ENCODE measurements at places on chromosomes 7 and 10. TPM values are rescaled to one million over a fixed set of nuclear protein-coding genes. Genes with fewer than 3 reads are reported as not detected.

GRCh38 chr7:55075464-55076021 is 56.7 kb downstream of the EGFR start:
- H3K36me3 ChIP-seq, result no peaks in the 10 kb centered on the region
- DNase-seq, result no peak
- H3K27me3 ChIP-seq, result no peaks in the 10 kb centered on the region
- peak overlapping the region; percentile 59 for H3K27ac ChIP-seq
- H3K4me3 ChIP-seq, result no peak overlapping the region

DNA sequence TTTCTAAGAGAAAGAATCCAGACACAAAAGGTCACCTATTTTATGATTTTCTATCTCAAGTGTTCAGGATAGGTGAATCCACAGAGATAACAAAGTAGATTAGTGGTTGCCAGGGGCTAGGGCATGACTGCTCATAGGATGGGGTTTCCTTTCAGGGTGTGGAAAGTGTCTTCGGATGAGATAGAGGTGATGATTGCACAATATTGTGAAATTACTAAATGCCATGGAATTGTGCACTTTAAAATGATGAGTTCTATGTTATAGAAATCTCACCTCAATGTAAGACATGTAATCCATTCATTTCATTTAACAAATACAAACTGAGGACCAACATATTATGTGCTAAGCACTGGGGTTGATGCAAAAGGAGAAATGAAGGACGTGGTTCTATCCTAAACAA is 76.4 kb upstream of the GALNT17 start:
- H3K27ac ChIP-seq, result no peak overlapping the region
- no peak for DNase-seq
- H3K27me3 ChIP-seq, result no peaks in the 10 kb centered on the region
- H3K4me1 ChIP-seq, result no peaks in the 10 kb centered on the region
- H3K36me3 ChIP-seq, result no peaks in the 10 kb centered on the region

- H3K27me3 ChIP-seq, result peaks cover 4% of the 10 kb centered on the region
- peak; percentile 79 for DNase-seq
- no peak overlapping the region for H3K27ac ChIP-seq
These were observed 55.9 kb downstream of the PWWP2B start for GRCh38 chr10:132452651-132453469.

- H3K4me3 ChIP-seq, result no peak overlapping the region
- DNase-seq, result no peak
- H3K36me3 ChIP-seq, result no peaks in the 10 kb centered on the region
- no peak overlapping the region for H3K27ac ChIP-seq
- H3K4me1 ChIP-seq, result no peaks in the 10 kb centered on the region
- H3K27me3 ChIP-seq, result peaks cover 10% of the 10 kb centered on the region
These were observed 156.2 kb downstream of the EVX1 start for GRCh38 chr7:27398851-27399250.

GRCh38 chr10:62826273-62826672 is 10.1 kb upstream of the EGR2 start:
- H3K4me3 ChIP-seq, result no peak overlapping the region
- no peak overlapping the region for H3K27ac ChIP-seq
- no peak for DNase-seq
- no peaks in the 10 kb centered on the region for H3K4me1 ChIP-seq
- no peaks in the 10 kb centered on the region for H3K36me3 ChIP-seq

DNA sequence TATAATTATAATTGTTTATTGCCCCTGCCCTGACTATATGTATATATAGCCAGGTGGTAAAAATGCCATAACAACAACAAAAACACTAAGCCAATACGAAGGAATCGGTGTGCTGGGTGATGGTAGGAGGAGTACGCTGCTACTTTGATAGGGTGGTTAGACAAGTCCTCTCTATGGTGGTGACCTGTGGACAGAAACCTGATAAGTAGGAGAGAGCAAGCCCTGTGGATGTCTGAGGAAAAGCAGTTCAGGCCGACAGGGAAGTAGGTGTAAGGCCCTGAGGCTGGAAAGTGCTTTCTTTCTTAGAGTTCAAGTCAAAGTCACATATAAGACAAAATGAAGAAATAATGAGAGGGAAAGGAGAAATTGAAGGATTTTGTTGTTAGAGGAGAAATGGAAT is 823.8 kb upstream of the CELF2 start:
- H3K36me3 ChIP-seq, result no peaks in the 10 kb centered on the region
- no peak for DNase-seq
- no peaks in the 10 kb centered on the region for H3K27me3 ChIP-seq
- H3K27ac ChIP-seq, result no peak overlapping the region
- H3K4me1 ChIP-seq, result no peaks in the 10 kb centered on the region

GRCh38 chr10:5604236-5604925 is 62.0 kb downstream of the ASB13 start:
- H3K36me3 ChIP-seq, result no peaks in the 10 kb centered on the region
- H3K27me3 ChIP-seq, result no peaks in the 10 kb centered on the region
- H3K4me1 ChIP-seq, result no peaks in the 10 kb centered on the region
- DNase-seq, result no peak
- no peak overlapping the region for H3K27ac ChIP-seq
- H3K4me3 ChIP-seq, result no peak overlapping the region

DNA sequence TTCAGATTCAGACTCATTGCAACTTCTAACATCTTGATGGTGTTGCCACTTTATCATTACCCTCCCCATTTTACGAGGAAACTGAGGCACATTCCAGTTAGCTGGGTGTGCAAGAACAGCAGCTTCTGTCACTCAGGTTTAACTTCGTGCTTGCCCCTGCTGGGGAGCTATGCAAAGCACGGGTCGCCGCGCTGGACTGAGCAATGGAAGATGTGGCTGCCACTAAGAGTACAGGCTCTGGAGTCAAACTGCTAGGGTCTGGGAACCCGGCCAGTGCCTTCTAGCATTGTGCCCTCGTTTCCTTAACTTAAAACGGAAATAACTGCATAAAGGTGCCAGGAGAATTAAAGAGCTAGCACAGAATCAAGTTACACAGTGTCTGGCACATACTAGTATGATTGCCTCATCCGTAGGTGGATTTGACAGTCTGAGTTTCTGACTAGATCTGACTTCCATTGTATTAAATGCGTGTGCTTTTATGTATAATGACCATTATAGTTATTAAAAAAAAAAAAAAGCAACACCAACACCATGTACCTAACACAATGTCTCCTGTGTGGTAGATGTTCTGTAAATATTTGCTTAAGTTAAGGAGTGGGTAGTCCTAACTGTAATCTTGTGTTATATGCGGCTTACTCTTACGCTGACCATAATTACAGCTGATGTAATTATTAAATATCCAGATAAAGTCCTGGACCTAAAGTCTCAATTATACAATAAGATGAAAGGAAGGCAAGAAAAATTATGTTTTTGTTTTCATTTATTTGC is 842 bp downstream of the ZNF22 start:
- DNase-seq, result peak; percentile 75
- peak overlapping the region; percentile 94 for H3K27ac ChIP-seq
- H3K4me1 ChIP-seq, result peaks cover 52% of the 10 kb centered on the region
- peak overlapping the region; percentile 57 for H3K4me3 ChIP-seq
- no peaks in the 10 kb centered on the region for H3K27me3 ChIP-seq
- peaks cover 29% of the 10 kb centered on the region for H3K36me3 ChIP-seq

- H3K4me3 ChIP-seq, result no peak overlapping the region
- H3K27ac ChIP-seq, result no peak overlapping the region
- no peaks in the 10 kb centered on the region for H3K4me1 ChIP-seq
- no peak for DNase-seq
- H3K36me3 ChIP-seq, result no peaks in the 10 kb centered on the region
- H3K27me3 ChIP-seq, result no peaks in the 10 kb centered on the region
These were observed 74.9 kb downstream of the ADRA2A start for GRCh38 chr10:111151595-111152307.

DNA sequence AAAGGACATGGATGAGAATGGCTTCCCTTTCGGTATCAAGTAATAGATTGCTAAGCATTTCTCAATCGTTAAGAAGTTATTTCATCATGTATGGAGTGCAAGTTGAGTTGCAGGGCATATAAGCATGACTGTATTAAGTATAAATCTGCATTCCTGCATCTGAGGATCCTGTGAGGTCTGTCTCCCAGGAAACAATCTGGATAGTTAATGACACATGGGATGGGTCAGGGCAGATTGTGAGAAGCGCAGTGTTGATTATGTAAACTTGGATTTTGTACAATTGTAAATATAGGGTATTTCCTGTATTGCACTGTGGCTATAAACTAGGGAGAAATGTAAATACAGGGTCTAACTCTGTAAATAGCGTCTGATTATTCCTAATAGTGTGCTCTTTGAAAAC is 102.6 kb downstream of the PLXDC2 start:
- H3K4me3 ChIP-seq, result no peak overlapping the region
- no peaks in the 10 kb centered on the region for H3K36me3 ChIP-seq
- H3K4me1 ChIP-seq, result peaks cover 59% of the 10 kb centered on the region
- H3K27me3 ChIP-seq, result no peaks in the 10 kb centered on the region
- H3K27ac ChIP-seq, result no peak overlapping the region

- H3K4me3 ChIP-seq, result no peak overlapping the region
- no peaks in the 10 kb centered on the region for H3K27me3 ChIP-seq
- no peaks in the 10 kb centered on the region for H3K36me3 ChIP-seq
- peaks cover 8% of the 10 kb centered on the region for H3K4me1 ChIP-seq
These were observed 41.3 kb downstream of the IL2RA start for GRCh38 chr10:6020826-6021225.

- H3K36me3 ChIP-seq, result no peaks in the 10 kb centered on the region
- no peak overlapping the region for H3K4me3 ChIP-seq
- H3K4me1 ChIP-seq, result no peaks in the 10 kb centered on the region
- H3K27ac ChIP-seq, result no peak overlapping the region
These were observed 38.2 kb downstream of the PRSS2 start for GRCh38 chr7:142808802-142809583.

DOCK4 gene
- 16.9 TPM for total RNA-seq

OR2A1 gene
- total RNA-seq, result not detected

PRSS37 gene
- total RNA-seq, result not detected

Data from heart right ventricle (tissue), 16 donors.